Suppressor macrophage treated with lipopolysaccharide for 1 hour (primary cell): ENCODE measurements at places on chromosomes 7 and 10.

- DNase-seq, result no peak
Measured at GRCh38 chr10:119368991-119369869, 161.9 kb downstream of the GRK5 start.

GRCh38 chr7:28573651-28574301 lies 161.5 kb downstream of the CREB5 start:
- no peak for DNase-seq

GRCh38 chr10:107425931-107426553 lies 261.5 kb upstream of the SORCS1 start:
- DNase-seq, result no peak

DNA sequence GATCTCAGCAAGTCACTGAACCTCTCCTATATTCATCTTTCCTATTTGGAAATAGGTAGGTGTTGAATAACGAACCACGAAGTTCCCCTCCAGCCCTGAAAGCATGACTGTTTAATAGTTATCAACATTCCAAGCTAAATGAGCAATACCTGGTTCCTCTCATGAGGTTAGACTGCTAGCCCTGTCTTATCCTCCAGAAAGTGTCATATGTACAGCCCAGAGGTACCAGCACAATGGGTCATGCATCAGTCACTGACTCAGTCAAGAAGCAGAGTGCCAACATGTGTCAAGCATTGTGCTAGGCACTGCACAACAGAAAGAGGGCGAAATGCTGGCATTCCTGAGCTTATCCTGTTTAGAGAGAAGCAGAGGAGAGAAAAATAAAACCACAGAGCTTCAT lies 70.0 kb downstream of the AMPH start:
- DNase-seq, result no peak

- no peak for DNase-seq
Measured at GRCh38 chr7:70951271-70951962, 180.5 kb upstream of the GALNT17 start.

DNA sequence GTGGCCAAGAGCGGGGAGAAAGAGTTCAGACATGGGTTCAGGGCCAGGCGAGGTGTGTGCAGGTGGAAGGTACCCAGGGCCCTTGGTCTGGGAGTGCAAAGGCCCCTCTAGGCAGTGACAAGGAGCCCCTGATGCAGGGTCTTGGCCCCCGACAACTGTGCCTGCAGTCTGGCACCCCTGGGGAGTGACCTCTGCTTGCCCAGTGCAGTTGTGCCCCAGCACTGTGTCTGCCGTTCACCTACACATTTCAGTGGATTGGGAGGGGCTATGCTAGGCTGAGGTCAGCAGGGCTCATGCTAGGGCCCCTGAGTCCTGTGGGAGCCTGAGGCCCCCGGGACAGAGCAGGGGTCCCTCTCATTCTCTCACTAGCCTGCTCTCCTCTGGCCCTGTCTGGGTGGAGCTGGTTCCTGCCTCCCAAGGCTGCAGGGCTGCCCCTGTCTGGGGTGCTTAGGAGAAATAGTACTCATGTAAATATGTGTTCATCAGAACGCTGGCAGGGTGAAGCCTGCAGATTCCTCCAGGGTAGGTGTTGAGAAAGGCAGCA lies 550.4 kb downstream of the TCERG1L start:
- DNase-seq, result no peak

DNA sequence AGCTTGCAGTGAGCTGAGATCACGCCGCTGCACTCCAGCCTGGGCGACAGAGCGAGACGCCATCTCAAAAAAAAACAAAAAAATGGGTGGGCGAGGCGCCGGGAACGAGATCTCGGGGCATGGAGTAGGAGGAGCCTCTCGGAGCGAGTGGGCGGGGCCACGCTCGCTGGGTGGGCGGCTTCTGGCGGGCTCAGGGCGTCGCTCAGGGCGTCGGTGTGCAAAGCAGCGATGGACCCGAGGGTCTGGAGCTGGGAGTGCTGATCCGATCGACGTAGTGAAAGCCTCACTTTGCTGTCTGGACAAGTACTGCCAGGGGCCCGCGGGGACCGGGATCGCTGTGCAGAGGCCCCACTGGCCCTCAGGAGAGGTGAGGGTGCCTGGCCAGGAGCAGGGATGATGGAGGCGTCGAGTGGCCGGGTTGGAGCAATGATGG lies 22.6 kb upstream of the AMZ1 start:
- DNase-seq, result no peak

DNA sequence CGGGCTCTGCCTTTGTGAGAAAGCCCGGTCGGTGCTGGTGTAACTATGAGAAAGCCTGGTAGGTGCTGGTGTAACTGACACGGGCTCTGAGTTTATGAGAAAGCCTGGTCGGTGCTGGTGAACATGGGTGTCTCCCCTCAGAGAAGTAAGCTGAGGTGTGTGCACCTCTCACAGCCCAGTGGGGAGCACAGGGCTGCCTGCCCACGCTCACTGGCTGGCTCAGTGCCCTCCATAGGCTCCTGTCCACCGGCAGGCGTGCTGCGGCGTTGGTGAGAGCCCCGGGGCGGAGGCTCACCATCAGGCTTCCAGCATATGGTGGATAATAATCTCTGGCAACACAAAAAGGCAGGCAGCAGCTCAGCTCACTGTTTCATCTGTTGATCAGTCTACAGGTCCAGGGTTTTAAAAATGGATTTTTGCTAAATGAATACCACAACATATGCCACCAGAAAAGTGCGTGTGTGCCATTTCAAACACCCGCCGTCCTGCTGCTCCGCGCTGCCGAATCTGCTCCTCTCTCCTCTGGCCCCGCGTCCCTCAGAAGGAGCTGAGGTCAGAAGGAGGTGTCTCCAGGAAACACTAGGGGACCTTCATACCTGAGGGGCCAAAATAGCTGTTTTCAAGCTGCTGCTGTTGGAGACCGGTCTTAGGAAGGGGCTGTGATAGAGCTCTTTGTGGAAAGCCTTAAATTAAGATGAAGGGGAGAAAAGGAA lies 365.7 kb downstream of the DNAJB6 start:
- DNase-seq, result no peak

DNA sequence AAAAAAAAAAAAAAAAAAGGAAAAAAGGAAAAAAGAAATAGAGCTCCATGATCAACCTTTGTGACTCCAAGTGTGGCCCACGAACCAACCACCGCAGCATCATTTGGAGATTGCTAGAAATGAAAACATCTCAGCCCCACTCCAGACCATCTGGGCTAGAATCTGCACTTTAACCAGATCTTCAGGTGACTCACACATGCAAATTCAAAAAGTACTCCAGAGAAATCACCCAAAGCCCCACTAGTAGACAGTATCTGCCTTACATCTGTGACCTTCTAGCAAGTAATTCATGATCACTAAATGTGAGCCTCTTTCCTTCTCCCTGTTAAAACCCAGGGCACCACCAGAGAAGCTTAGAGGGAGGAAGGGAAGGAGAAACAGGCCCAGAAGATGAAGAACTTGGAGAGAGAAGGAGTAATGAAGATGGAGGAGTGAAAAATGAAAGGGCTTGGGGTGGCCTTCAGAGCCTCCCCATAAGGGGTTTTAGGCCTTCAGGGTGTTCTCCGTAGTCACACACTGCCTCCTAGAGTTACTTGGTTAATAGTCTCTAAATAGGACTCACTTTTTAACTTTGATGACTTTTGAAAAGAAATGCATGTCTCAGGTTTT lies 94.0 kb downstream of the SLC37A3 start:
- peak; percentile 76 for DNase-seq

DNA sequence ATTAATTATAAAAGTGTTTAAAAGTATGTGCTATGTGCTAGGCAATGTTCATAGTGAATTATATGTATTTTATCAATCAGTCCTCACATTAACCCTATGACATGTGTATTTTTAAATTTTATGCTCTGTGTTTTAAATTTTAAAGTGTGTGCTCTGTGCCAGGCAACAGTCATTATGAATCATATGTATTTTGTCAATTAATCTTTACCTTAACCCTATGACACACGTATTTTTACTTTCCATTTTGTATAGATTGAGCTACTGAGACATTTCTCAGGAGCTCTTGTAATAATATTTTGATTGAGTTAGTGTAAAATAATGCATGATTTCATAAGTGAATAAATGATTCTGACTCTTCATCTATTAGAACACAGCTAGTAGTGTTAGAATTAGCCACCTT lies 117.8 kb downstream of the THSD7A start:
- DNase-seq, result no peak

DNA sequence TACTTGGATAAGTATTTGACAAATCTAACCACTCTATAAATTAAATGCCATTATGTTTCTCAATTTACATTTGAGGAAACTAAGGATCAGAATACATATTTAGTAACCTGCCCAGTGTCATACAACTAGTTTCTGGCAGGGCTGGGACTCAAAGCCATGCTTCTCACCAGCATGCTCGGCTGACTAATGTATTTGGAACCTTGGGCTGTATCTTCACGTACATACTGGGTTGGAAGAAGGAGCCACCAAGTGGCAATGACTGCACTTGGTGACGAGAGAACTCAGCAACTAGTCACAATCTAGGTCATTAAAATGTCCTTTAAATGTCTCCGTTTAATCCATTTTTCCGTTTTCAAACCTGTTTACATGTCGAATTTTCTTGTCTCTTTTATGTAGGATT lies 42.9 kb downstream of the CHRM2 start:
- no peak for DNase-seq

DNA sequence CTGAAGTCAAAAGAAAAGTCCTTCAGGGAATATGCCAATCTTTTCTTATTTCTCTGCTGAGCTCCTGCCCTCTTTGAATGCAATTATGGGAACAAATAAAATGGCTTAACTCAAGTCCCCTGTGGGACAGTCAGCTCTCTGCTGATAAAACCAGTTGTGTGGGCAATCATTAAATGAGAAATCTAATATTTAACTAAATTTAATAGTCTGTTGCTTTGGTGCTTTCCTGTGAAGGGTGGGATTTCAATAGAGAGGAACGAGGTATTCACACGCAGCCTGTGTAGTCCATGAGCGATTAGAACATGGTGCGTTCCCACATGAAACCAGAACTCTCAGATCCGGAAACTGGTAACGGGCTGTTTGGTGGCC lies 138.4 kb downstream of the PAXIP1 start:
- DNase-seq, result no peak

DNA sequence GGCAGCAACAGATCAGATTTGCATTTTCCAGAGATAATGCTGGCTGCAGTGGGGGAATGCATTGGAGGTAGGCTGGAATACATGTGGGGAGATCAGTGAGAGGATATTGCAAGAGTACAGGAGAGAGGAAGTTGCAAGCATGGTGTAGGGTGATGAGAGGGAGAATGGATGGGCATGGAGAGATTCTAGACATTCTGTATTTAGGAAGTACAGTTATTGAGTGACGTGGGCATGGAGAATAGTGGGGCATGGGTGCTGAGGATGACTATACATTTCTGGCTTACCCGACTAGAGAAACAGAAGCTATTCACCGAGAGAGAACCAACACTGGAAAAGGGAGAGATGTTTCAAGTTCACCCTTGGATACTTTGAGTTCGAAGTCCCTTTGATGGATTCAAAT lies 116.9 kb upstream of the SVIL start:
- peak; percentile 46 for DNase-seq

DNA sequence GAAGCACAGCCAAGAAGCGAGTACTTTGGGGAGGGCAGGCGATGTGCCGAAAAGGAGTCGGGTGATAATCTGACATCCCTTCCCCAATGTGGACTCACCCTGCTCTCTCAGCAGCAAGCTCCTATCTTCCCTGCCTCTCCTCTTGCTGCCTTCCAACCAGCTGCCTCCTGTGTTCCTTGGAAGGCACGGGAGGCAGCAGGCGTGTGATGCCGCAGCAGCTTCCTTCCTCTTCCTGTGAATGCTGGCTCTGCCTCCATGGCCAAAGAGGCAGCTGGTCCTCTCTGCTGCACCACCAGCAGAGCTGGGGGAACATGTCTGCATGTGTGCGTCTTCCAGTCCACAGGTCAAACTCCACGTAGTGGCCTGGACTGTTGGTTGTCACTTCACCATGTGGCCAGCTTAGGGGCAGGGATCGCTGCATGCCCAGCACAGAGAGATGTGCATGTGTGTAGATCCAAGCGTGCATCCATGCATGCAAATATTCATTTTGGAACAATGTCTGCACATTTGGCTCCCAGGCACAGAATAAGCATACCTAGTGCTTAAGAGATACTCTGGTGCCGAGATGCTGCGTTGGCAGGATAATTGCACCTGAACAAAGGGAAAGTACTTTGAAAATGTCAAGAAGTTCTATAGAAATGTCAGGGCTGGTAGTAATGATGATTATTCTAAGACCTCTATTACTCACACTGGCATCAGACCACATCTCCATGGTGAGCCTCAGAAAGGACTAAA lies 499.8 kb downstream of the PLXNA4 start:
- DNase-seq, result no peak

GRCh38 chr10:132355754-132356153 lies 23.8 kb downstream of the LRRC27 start:
- DNase-seq, result no peak

GRCh38 chr7:30968747-30969603 lies 5.2 kb downstream of the GHRHR start:
- DNase-seq, result no peak

- DNase-seq, result no peak
Measured at GRCh38 chr10:609868-610545, 79.5 kb downstream of the DIP2C start.

DNA sequence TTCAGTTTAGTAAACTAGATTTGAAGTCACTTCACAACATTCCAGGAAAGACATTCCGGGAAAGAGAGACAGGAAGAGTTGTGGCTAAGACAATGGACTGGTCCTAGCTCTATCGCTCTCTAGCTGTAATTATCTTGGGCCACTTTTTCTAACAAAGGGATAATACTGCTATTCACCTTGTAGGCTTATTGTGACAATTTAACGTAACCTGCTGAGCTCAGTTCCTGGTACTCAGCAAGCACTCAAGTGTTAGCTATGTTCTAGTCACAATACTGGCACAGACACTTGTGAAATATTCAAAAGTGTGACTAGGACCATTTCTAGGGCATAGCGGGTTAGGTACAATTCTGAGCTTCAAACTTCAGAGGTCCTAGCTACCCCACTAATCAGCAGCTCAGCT lies 12.0 kb upstream of the NRCAM start:
- DNase-seq, result no peak

- DNase-seq, result no peak
Measured at GRCh38 chr7:122588621-122589020, 110.3 kb downstream of the RNF133 start.

GRCh38 chr7:130490311-130490791 lies 1.5 kb upstream of the MEST start:
- no peak for DNase-seq

DNA sequence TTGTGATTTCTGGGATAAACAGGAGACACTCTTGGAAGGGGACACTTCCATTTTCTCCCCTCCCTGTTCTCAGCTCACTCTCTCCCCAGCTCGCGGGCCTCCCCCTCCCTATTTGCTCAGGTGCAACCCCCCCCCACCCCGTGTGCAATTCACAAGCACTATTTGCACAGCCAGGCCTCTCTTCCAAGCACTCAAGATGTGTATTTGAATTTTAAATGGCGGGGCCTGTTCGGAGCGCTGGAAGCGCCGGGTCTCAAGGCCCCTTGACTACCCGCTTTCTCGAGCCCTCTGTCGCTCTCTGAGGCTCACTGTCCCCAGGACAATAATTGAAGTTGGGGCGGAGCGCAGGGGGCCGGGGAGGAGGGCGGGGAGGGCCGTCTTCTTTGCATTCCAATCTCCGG lies 7.8 kb downstream of the SHH start:
- DNase-seq, result no peak
